Activated naive CD8-positive, alpha-beta T cell treated with anti-CD3 and anti-CD28 coated beads, Interleukin-2, amount 50 U/mL, for 24 hours (primary cell): ENCODE measurements at places on chromosomes 11 and 22.

- no peak for DNase-seq
Observed at GRCh38 chr11:1310318-1310687, 871 bp upstream of the TOLLIP start.

- no peak for DNase-seq
Observed at GRCh38 chr11:3764266-3764665, 33.1 kb downstream of the NUP98 start.

DNA sequence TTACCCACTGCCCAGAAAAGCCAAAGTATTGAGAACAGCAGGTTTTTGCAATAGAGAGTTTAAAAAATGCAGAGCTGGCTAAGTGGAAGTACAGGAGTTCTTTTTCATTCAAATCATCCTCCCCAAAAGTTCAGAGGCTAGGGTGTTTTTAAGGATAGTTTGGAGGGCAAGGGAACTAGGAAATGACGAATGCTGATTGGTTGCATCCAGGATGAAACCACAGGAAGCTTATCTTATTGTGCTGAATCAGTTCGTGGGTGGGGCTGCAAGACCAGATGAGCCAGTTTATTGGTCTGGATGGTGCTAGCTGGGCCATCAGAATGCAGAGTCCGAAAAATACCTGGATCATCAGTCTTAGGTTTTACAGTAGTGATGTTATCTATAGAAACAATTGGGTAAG, 1427.1 kb downstream of the LRRC4C start:
- DNase-seq, result no peak

DNA sequence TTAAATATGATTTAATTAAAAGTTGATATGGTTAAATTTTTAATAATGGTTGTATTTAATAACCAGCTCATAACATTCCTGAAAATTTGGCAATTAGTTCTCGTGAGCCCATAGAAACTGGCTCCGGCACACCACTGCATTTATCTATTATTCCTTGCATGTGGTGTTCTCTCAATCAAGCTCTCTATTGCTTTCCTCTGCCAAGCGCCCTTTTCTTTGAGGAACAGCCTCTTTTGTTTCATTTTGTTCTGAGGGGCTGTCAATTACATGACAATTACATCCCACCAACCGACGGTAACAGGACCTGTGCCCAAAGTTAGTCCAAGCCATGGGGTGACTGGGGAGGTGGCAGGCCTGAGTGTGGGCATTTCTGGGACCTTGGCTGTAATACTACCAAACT, 8.1 kb downstream of the C11orf91 start:
- DNase-seq, result no peak

- DNase-seq, result no peak
Observed at GRCh38 chr11:10274726-10275125, 19.3 kb downstream of the SBF2 start.

GRCh38 chr11:88535266-88535665, 197.7 kb upstream of the CTSC start:
- no peak for DNase-seq

DNA sequence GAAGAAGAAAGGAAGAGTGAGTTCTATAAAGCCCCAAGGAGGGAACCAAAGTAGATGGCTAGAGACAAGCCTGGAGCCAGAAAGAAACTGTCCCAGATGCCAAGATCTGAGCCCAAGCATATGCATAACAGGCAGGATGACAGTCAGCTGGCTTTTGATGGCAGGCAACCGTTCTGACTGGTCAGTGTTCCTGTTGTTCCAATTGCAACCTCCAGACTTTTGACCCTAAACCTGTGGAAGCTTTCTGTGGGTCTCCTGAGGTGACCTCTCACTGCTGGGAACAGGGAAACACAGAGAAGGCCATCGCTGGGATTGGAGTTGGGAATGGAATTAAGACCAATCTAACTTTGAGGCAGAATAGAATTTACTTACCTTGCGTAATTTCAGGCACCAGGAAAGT, 21.6 kb upstream of the NNMT start:
- DNase-seq, result no peak

DNA sequence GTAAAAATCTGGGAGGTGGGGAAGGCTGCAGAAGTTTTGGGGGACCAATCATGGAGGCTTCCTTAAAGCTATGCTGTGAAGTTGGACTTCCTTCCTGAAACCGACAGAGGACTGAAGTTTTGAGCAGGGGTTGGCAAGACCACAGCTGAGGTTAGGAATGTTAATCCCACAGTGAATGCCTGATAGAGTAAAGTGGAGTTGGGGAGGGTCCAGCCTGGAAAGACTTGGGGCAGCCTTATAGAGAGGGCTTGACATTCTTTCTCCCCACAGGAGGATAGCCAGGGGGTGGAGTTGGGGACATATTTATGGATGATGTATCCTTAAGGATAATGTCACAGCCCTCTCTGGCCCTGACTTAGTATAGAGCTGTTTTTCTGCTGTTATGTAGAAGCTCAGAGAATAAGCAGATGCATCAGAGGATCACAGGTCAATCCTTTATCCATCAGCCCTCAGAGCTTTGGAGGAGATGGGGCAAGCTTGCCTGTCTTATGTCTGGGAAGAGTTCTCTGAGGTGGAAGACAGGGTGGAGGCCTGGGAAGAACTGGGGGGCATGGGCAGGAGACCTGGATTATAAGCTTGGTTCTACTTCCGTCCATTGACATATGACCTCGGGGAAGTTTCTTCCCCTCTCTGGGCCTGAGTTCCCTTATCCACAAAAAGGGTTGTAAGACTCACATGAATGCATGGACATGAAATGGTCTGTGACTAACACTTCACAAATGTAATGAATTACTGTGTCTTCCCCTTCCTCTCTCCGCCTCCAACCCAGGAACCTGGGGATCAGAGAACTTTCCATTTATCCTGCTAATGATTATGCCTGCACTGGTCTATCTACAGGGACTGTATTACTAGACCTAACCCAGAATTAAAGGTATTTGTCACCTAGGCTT, 317.8 kb downstream of the MIAT start:
- DNase-seq, result no peak

- peak; percentile 39 for DNase-seq
Observed at GRCh38 chr22:22865311-22866072, 22.1 kb upstream of the IGLL5 start.

GRCh38 chr11:80173371-80174136, 732.7 kb upstream of the TENM4 start:
- DNase-seq, result no peak

DNA sequence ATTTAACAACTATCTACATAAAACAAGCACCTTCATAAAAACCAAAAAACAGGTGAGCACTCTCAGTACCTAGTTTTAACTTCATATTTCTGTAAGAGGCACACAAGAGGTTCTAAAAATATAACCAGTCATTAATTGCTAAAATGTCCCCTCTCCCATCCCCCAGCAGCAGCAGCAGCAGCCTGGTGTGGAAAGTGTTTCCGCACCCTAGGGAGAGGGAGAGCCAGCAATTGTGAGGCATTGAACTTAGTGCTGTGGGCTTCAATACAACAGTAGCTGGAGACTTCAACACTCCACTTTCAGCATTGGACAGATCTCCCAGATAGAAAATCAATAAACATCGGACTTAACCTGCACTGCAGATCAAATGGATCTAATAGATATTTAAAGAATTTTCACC, 1158.5 kb downstream of the JRKL start:
- DNase-seq, result no peak

GRCh38 chr22:21020802-21021429, 6.0 kb downstream of the P2RX6 start:
- peak; percentile 35 for DNase-seq

GRCh38 chr11:65764434-65764833, 16.3 kb downstream of the AP5B1 start:
- DNase-seq, result no peak

DNA sequence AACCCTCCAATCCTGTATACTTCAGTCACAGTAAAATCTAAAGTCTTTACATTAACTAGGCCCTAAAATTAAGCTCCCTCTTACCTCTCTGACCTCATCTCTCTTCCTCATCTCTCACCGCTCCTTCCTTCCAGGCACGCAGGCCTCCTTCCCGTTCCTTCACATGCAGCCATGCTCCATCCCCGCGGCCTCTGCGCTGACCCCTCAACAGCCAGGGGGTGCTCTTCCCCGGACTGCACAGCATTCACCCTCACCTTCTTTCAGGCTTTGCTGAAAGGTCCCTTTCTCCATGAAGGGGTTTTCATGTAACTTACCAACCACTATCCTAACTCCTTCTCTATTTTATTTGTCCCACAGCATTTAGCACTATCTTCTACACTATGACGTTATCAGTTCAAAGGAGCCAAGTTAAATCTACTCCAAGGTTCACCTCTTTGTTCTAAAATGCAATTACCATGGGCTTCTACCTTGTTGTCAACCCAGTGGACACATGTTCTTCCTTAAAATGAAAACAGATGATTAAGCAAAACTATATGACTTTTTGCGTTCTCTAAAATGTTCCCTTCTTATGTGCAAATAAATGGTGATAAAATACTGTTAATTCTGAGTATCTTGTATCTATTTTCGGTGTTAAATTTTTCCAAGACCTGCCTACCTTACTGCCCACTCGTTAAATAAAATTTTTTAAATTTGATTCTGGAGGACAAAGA, 57.8 kb upstream of the APOA1 start:
- DNase-seq, result peak; percentile 6

DNA sequence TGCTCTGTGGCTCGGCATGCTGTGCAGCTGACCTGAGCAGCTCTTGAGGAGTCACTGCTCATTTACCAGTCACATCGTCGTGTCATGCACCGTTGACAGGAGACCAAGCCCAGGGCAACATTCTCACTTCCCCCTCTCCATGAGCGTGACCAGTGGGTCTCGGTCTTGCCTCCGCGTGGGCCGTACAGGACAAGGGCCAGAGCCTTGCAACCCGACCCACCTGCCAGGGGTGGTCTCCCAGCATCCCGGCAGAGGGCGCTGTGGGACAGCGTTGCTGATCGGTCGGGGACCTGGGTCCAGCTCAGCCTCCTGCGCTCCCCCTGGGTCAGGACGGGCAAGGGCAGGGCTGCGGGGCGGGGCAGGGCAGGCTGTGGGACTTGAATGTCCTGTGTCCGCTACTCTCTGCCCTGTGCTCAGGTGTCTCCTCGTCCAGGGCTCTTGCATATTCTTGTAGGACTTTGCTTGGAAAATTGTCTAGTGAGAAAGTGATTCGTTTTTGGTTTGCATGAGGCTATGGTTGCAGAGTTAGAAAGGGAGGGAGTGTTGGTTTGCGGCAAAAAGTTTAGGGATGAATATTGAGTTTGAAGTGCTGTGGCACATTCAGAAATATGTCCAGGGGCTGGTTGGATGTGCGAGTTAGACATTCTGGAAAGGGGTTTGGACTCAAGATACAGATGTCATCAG, 16.2 kb downstream of the EIF4G2 start:
- DNase-seq, result peak; percentile 91

DNA sequence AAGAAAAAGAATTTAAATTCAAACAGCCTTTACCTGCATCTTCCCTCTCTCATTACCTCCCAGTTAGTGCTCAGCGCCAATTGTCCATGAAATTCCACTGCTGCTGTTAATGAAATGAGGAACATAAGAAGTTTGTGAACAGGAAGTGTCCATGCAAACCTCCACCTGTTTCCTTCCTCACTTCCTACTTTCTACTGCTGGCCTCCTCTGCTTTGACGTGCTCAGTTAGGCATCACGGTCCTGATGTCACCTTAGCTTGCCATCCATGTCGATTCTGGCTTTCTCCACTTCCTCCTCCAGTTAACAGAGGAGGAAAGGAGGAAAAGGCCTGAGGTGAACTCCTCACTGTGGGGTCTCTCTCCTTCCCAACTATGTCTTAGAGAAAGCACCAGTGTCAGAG, 26.9 kb upstream of the HTR3A start:
- no peak for DNase-seq

DNA sequence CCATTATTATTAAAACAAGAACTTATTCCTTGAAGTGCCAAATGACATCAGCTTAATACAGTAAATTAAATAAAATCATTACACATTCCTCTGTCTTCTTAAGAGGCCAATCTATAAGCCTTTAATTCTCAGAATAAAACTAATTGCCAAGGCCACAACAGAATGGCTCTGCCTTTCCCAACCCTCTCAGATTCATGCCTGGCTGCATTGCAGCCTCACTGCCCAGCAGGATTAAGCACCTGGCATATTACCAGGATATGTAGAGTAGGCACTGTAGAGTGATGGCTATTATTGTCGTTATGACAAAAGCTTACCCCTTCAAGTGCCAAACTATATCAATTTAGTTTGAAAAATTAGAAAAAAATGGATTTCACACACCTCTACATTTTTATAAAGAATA, 9.4 kb upstream of the CALCA start:
- no peak for DNase-seq
